ENCODE measurements at places on chromosomes 11 and 22. TPM values are rescaled to one million over a fixed set of nuclear protein-coding genes. Genes with fewer than 3 reads are reported as not detected.

GRCh38 chr11:131998020-131998419 is 627.6 kb downstream of the NTM start:
- no peak for DNase-seq

GRCh38 chr11:18705651-18706281 is 7.2 kb downstream of the TMEM86A start:
- peak; percentile 74 for DNase-seq

DNA sequence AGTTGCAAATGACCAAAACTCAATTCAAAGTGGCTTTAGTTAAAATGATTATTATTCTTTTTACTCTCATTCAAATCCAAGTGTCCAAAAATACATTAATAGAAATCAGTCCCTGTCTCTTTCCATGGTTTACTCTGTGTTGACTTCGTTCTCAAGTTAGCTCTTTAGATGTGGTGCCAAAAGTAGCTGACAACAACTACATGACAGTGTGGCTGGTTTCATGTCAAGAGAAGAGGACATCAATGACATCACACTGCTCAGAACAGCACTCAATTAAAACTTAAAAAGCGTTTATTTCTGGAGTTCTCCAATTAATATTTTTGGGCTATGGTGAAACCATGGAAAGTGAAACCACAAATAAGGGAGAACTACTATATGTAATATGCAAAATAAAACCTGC is 1746.9 kb downstream of the LRRC4C start:
- no peak for DNase-seq

GRCh38 chr11:119316016-119316728 is 758 bp downstream of the MCAM start:
- no peak for DNase-seq

DNA sequence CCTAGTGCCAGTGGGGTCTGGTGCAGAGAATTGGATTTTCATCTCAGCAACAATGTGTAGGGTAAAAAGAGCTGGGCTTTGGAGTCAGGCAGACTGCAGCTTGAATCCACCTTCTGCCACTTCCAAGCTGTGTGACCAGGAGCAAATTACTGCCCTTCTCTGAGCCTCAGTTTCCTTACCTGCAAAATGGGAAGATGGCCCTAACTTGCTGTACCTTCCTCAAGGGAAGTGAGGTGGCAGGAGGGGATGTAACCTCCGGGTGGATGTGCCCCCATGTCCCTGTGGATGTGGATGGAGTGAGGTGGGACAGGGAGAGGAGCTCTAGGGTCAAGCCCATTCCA is 90.9 kb downstream of the CACNA1I start:
- no peak for DNase-seq

- DNase-seq = no peak
Observed at GRCh38 chr11:62548545-62549335, 2.1 kb upstream of the AHNAK start.

- no peak for DNase-seq
Observed at GRCh38 chr11:19374151-19374569, 133.4 kb upstream of the E2F8 start.

DNA sequence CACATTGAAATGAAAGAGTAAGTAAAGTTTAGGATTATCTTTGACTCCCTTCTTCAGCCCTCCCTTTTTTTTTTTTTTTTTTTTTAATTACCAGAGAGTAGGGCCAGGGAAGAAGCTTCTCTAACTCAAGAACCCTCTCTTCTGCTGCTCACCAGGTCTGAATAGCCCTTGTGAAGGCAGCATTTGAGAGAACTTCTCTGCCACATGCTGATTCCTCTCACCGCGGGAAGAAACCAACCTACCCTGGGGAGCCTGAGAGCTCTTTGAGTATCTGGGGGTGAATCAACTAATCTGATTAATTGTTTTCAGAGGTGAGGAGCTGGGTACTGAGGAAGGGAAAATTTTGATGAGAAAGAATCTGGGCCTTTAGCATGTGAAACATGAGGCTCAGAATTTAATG is 434.5 kb upstream of the CCDC90B start:
- DNase-seq = no peak

- DNase-seq = peak; percentile 92
Observed at GRCh38 chr11:61816736-61817455, at the start of gene FADS1. TSS of gene FADS1 (minus strand) at chr11:61817003. CDS start at chr11:61816929, 74 bp downstream.

DNA sequence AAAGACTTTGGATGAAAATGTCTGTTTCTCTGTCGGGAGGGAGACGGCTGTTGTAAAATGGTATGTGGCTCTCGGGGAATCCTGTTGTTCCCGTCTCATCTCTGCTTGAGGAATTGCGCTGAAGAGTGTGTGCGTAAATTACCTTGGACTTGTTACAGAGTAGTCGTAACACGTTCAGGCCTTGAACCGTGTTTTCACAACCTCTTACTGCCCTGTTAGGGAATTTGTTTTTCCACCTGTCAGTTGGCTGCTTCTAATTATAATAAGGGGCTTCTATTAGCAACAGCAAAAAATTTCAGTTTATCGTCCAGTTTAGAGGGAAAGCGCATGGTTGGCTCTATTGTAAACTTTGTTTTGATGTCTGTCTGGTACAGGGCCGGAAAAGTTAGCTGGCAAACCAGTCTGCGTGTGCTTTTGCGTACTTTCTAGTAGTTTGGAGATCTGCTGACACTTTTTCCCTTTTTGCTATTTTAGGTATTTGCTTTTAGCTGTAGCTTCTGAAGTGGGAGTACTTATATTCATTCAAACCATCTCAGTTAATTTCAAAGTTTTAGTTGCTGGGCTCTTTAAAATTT is 1.5 kb downstream of the HIPK3 start:
- no peak for DNase-seq

GRCh38 chr22:39526736-39527171 is 5.8 kb downstream of the RPS19BP1 start:
- DNase-seq = no peak

Gene RIBC2
- not detected for total RNA-seq

All from cardiac septum (tissue), 1 donor.